LHCN-M2 (cell line): ENCODE measurements at places on chromosomes 5 and 9. TPM values are rescaled to one million over a fixed set of nuclear protein-coding genes. Genes with fewer than 3 reads are reported as not detected.

DNA sequence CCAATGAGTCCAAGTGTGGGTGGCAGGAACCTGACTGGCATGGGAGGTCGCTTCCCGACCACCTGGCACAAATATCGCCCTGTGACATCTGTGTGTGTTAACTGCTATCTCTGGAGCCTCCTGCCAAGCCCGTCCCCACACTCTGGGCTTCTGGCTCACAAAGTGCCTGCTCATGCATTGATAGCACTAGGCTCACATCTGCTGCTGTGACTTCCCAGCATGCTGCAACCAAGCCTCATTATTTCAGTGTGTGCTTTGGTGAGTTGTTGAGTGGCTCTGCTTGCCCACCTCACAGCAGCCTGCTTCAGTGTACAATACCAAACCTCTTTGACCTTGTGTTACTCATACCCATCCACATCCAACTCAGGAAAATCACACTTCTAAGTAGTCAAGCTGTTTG lies 139.8 kb downstream of the APBA1 start:
- DNase-seq = no peak

- DNase-seq = no peak
Observed at GRCh38 chr5:7412409-7412808, 16.5 kb downstream of the ADCY2 start.

- peak; percentile 35 for DNase-seq
Observed at GRCh38 chr9:120436983-120437475, 142.9 kb downstream of the CDK5RAP2 start.

DNA sequence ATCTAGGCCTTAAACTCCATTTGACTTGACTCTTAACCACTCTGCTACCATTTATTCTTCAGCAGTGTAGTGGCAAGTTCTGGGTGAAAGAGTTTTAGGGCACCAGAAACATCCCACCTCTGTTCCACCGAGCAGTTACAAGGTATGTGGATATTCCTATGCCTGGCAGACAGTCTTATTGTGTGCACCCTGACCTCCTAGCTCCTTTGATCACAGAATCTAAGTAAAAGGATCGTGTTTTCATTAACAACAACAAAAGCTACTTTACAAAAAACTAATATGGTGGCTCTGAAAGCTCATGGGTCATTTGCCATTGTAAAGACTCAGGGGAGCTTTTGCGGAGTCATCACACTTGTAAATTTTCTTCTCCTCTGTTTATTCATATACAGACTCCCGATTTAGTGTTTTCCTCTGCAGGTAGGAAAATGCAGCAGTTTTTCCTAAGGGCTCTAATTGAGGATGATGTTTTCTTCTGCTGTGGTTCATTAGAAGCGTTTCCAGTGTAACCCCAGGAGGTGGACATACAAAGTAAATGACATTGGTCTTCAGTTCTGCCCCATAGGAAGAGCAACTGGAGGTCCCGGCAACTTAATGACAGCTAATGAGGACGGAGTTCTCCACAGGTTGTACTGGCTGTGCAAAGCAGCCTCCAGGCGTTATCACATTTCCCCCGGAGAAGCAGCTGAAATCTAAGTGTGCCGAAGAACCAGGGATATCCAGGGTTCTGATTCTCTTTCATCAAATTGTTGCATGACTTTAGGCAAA lies 78.2 kb downstream of the ATP10B start:
- no peak for DNase-seq

ADAMTS16 gene
- 1.6 and 2.6 TPM in 2 replicates for total RNA-seq

PPP2R2B gene
- 0.75 and 1.0 TPM in 2 replicates for total RNA-seq

- DNase-seq = no peak
Observed at GRCh38 chr9:13270734-13271133, 8.8 kb downstream of the MPDZ start.

DNA sequence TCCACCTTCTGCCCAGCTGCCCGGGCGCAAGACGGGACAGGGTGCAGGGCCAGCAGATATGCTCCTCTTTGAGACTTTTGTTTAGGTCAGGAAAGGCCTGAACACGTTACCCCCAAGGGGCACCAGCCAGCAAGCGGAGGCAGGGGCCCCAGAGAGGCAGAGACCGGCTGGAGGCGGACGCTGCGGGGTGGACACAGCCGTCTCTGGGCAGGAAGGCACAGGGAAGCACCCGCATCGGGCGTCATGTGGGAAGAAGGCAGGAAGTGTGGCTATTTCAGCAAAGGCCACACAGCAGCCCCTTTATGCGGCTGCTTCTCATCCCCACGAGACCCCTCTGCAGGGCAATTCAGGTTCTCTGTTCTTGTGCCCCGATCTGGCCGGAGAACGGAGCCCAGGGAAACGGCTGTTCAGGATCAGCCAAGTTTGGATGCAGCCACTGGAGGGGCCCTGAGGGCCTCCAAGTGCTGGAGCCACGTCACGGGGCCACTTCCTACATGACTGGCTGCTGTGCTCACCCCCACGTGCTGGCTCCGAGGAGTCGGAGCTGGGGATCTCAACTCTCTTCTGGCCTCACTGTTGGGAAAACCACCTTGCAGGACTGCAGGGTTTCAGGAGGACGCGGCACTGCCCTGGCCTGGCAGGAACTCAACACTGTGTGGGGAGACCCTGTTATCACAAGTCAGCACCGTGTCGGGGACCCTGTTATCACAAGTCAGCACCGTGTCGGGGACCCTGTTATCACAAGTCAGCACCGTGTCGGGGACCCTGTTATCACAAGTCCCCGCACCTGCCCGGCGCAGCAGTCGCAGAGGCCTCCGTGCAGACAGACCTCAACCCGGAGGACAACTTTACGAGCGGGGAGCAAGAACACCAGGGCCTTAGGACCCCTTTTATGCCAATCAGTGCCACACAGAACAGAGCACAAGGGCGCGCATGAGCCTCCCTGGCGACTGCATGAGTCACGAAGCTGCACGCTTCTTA lies 44.4 kb downstream of the SLC12A7 start:
- no peak for DNase-seq

DNA sequence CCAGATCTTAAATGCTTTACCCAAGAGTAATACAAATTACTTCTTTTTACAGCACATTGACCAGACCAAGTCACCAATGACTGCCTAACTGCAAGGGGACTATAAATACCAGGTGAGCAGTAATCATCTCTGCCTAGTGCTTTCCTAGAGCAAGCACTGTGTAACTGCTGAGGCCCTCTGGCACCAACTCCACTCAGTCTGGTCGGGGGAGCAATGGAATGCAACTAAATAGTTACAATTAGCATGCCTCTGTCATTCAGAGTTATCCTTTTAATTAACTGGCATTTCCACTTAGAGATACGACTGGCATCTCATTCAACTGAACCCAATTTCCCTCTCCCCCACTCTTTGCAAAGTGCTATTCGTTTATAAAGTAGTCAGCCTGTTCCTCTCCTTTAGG lies 1309.1 kb upstream of the DMAC1 start:
- DNase-seq = no peak

GRCh38 chr5:141947316-141947715 lies 10.7 kb downstream of the PCDH12 start:
- peak; percentile 26 for DNase-seq

SLC4A9 gene
- not detected in 2 replicates for total RNA-seq

FAM221B gene
- total RNA-seq = not detected in 2 replicates

- DNase-seq = no peak
Observed at GRCh38 chr9:134971696-134972095, 54.0 kb upstream of the FCN1 start.

DNA sequence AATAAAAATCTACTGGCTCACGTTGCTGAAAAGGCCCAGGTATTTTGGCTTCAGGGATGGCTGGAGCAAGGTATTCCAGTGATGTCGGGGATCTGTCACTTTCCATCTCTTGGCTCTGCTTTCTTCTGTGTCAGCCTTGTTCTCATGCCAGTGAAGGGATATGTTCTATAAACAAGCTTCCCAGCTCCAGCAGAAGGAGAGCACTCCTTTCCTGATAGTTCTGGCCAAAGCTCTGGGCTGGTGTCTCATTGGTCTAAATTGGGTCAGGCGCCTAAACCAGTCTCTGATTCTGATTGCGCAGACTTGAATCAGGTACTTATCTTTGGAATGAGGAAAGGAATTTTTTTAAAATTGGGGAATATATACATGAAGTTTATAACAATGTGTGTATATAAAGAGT lies 5.1 kb downstream of the SNX30 start:
- DNase-seq = no peak

GFI1B gene
- 0.06 TPM in 1 of 2 replicates, not detected in the other for total RNA-seq

ECM2 gene
- total RNA-seq = 0.38 and 0.92 TPM in 2 replicates

DNA sequence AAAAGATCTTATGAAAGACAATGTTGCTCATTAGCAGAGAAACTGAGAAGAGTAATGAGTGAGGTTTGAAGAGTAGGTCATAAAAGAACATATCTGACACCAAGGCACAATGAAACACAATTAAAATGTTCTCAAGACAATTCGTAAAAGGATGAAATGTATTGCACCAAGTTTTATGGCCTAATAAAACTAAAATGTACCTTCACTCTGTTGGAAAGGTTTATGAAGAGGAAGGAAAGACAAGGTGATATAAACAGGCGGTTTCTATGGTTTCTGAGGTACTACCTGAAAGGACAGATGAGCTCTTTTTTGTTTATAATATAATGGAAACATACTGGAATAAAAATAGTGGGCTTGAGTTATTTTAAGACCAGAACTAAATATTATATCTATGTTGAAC lies 821.3 kb downstream of the TAF11L14 start:
- DNase-seq = no peak

DNA sequence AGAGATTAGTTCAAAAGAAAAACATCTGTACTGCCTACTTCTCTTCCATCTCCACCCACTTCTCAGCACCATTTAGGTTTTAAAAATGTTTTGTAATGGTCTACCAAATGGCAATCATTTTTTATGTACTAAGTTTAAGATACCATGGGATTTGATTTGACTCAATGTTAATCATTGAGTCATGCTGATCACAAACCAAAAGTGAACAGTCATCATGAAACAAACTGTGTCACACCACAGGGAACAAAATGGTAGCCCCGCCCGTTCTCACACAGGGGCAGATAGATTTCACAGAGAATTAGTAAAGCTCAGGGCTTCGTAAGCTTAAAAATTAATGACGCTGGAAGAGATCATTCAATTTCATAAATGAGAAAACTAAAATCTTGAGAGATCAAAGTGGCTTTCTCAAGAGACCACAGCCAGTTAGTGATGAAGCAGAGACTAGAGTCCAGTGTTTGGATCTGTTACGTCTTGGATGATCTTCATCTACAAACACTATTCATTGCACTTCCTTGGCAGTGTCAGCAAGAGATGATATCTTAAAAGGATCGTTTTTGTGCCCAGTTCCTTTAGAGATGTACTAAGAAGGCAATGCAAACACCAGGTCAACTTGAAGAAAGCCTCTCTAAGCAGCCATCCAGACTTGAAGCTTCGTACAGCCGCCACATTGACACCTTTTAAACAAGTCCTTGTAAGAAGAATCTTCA lies 33.9 kb upstream of the TRIO start:
- peak; percentile 85 for DNase-seq

GRCh38 chr9:91946653-91947488 lies 3.2 kb downstream of the ROR2 start:
- DNase-seq = no peak

RALGDS gene
- 15.5 and 17.8 TPM in 2 replicates for total RNA-seq

DNA sequence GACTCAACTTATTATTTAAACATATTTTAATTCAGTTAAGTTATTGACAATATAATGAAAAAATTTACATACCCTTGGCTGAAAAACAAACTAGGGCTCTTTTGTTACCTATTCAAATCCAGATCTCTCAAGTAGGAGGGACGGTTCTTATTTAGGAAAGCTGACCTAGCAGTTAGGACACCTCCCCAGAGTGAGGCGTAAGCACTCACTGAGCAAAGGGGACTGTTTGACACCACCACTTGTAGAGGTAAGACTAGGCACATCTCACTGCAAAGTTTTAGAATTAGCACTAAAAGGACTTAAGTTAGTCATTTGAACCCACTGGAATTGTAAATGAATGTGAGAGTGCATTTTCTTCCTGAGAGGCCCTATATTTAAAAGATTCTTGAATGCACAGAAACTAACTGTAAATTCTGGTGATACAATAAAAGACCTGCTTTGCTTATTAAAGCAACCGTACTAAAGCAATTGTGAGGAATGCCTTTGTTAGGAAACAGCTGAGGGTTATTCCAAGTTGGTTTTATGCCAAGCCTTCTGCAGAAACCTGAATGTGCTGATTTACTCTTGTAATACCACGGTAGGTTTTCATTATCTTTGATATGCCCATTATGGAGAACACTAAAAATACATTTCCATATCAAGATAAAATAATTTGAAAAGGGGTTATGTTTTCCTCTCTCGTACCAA lies 16.2 kb downstream of the HACD4 start:
- no peak for DNase-seq

TAS2R1 gene
- not detected in 2 replicates for total RNA-seq

- peak; percentile 94 for DNase-seq
Observed at GRCh38 chr5:132466433-132467286, 23.9 kb downstream of the IRF1 start.

SPINK5 gene
- not detected in 2 replicates for total RNA-seq

DNA sequence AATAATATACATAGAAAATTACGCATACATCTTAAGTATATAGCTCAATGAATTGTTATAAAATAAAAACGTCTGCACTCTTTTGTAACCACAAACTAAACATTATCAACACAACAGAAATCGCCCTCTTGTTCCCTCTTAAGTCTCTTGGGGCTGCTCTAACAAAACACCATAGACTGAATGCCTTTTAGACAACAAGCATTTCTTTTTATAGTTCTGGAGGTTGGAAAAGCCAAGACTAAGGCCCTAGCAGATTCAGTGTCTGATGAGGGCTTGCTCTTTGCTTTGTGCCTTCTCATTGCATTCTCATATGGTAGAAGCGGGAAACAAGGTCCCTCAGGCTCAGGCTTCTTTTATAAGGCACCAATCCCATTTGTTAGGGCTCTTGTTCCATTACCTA lies 4.9 kb upstream of the IFNB1 start:
- no peak for DNase-seq

DNA sequence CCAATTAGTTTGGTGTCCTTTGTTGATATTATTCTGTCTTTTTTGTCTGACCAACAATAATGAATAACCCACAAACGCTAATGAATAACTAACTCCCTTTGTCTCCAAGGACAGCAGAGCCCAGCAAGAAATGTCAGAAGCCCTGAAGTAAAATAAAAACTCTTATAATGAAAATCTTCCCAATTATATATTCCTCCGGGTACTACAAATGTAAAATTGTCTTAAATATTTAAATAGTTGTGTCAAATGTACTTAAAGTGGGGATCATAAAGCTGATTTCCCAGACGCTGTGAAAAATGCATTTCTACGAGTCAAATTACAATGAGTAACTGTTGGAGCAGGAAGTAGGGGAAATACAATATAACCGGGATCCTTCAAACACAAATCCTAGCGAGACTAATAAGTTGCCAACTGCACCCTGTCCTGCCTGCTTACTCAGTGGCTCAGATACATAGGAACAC lies 22.3 kb downstream of the GLIS3 start:
- peak; percentile 73 for DNase-seq
